ENCODE measurements at places on chromosomes 7 and 10. TPM values are rescaled to one million over a fixed set of nuclear protein-coding genes. Genes with fewer than 3 reads are reported as not detected.
A peak's percentile ranks its signal among the peaks of the same experiment; 100 is the strongest.

- no peaks in the 10 kb centered on the region for H3K27me3 ChIP-seq
- H3K36me3 ChIP-seq = no peaks in the 10 kb centered on the region
Measured at GRCh38 chr10:77011874-77012811, 625.5 kb downstream of the KCNMA1 start.

Gene DYNC1I1
- 11.0 TPM for total RNA-seq

GRCh38 chr10:104613406-104613805 is 27.7 kb upstream of the SORCS3 start:
- peak; percentile 26 for DNase-seq
- H3K27ac ChIP-seq = no peak overlapping the region
- H3K36me3 ChIP-seq = no peaks in the 10 kb centered on the region
- no peak overlapping the region for H3K4me3 ChIP-seq
- no peaks in the 10 kb centered on the region for H3K4me1 ChIP-seq

Gene DNAJC12
- 4.1 TPM for total RNA-seq

GRCh38 chr10:106978756-106979155 is 185.8 kb downstream of the SORCS1 start:
- no peak overlapping the region for H3K4me3 ChIP-seq
- no peaks in the 10 kb centered on the region for H3K36me3 ChIP-seq
- H3K4me1 ChIP-seq = peaks cover 24% of the 10 kb centered on the region
- no peak overlapping the region for H3K27ac ChIP-seq

- H3K27ac ChIP-seq = no peak overlapping the region
- H3K36me3 ChIP-seq = no peaks in the 10 kb centered on the region
- H3K4me1 ChIP-seq = no peaks in the 10 kb centered on the region
- peak; percentile 79 for DNase-seq
Measured at GRCh38 chr7:4270941-4271715, 411.0 kb upstream of the FOXK1 start.

DNA sequence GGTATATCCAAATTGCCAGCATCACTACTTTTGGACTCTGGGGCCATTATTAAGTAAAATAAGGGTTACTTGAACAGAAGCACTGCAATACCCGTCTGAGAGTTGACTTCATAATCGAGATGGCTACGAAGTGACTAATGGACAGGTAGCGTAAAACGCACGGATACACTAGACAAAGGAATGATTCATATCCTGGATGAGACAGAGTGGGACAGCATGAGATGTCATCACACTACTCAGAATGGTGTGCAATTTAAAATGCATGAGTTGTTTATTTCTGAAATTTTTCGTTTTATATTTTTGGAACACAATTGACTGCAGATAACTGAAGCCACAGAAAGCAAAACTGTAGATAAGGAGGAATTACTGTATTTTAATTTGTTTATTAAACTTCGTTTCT is 421.5 kb upstream of the LRGUK start:
- no peak overlapping the region for H3K4me3 ChIP-seq
- DNase-seq = no peak
- H3K27ac ChIP-seq = no peak overlapping the region
- no peaks in the 10 kb centered on the region for H3K27me3 ChIP-seq

Gene PHYHIPL
- 0.52 TPM for total RNA-seq

DNA sequence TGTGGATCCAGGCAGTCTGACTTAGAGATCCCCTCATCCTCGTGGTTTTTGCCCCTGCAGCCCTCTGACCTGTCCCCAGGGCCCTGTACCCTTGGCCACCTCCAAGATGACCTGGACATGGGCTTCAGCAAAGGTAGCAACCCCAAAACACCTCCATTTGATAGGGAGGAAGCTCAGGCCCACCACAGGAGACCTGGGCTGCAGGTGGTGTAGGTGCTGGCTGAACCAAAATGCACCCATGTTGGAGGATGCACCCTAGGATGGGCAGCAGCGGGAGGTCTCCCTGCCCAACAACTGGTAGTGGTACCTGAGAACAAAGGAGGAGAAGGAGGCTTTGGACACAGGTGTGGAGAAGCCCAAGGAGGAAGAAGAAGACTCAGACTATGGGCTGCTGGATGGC is 188.7 kb downstream of the ZNF716 start:
- DNase-seq = no peak
- H3K36me3 ChIP-seq = no peaks in the 10 kb centered on the region
- H3K27me3 ChIP-seq = no peaks in the 10 kb centered on the region
- H3K4me3 ChIP-seq = no peak overlapping the region
- H3K4me1 ChIP-seq = no peaks in the 10 kb centered on the region

DNA sequence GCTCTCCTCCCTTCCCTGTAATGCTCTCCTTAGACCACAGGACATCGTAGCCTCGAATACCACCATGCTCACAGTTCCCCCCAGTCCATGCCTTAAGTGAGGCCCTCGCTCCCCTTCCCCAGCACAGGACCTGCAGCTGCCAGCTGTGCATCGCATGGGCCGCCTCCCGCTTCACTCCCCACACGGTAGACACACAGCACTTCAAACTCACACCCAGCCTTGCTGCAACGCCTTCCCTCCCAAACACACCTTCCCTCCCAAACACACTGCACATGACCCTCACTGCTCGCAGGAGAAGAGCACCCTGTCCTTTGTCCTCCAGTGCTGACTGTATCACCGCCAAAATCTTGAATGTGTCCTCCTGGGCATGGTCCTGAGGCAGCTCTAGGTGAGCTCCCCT is 42.6 kb downstream of the COBL start:
- H3K4me3 ChIP-seq = no peak overlapping the region
- no peaks in the 10 kb centered on the region for H3K36me3 ChIP-seq

GRCh38 chr10:2280713-2281300 is 543.5 kb upstream of the ADARB2 start:
- no peaks in the 10 kb centered on the region for H3K4me1 ChIP-seq
- no peak overlapping the region for H3K4me3 ChIP-seq
- no peaks in the 10 kb centered on the region for H3K27me3 ChIP-seq
- no peak overlapping the region for H3K27ac ChIP-seq

GRCh38 chr10:127296696-127297095 is 100.3 kb upstream of the INSYN2A start:
- H3K4me1 ChIP-seq = no peaks in the 10 kb centered on the region
- H3K27me3 ChIP-seq = no peaks in the 10 kb centered on the region
- peaks cover 5% of the 10 kb centered on the region for H3K36me3 ChIP-seq
- DNase-seq = no peak
- H3K4me3 ChIP-seq = no peak overlapping the region
- H3K27ac ChIP-seq = no peak overlapping the region

Gene PDE6C
- not detected for total RNA-seq

Gene CCL24
- total RNA-seq = not detected

GRCh38 chr10:77012812-77013500 is 624.7 kb downstream of the KCNMA1 start:
- peak overlapping the region; percentile 60 for H3K27ac ChIP-seq
- no peaks in the 10 kb centered on the region for H3K27me3 ChIP-seq
- H3K4me1 ChIP-seq = peaks cover 25% of the 10 kb centered on the region

DNA sequence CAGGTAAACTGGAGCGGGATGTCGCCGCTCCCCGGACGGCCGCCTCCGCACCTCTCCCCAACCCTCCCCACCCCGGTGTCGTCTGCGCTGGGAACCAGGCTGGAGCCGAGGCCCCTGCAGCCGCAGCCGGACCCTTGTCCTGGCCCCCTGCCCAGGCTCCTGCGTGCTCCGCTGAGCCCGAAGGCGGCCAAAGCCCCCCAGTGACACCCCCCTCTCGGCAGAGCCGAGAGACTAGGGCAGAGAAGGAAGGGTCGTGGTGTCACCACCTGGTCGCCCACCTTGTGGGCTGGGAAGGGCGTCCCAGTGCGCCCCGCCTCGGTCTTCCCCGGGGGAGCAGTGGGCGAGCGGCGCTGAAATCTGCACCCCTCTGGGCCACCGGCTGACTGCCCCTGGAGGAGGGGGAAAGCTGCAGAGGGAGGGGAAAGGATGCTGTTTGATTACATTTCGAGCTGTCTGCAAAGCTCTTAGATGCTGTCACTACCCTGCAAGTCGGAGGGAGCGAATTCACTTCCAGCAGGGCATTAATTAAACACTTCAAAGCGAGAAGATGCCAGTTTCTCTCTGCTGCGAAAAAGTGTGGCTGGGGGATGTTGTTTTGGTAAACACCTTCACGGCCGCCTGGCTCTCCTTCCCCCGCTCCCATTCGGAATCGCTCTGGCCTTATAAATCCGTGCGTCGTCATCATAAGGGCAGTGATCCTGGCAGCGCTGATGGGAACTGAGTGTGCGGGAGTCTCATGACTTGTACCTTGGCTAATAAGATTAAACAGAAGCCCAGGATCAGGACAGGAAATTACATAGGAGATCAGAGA is 622 bp downstream of the DYNC1I1 start:
- no peaks in the 10 kb centered on the region for H3K4me1 ChIP-seq
- DNase-seq = no peak
- no peaks in the 10 kb centered on the region for H3K36me3 ChIP-seq
- H3K27me3 ChIP-seq = no peaks in the 10 kb centered on the region
- peak overlapping the region; percentile 70 for H3K4me3 ChIP-seq

- DNase-seq = no peak
- H3K27ac ChIP-seq = no peak overlapping the region
- H3K4me1 ChIP-seq = peaks cover 5% of the 10 kb centered on the region
- no peaks in the 10 kb centered on the region for H3K36me3 ChIP-seq
- no peak overlapping the region for H3K4me3 ChIP-seq
- H3K27me3 ChIP-seq = no peaks in the 10 kb centered on the region
Measured at GRCh38 chr10:28077889-28078288, 79.0 kb upstream of the ODAD2 start.

- peak overlapping the region; percentile 63 for H3K27ac ChIP-seq
- DNase-seq = no peak
- H3K4me1 ChIP-seq = peaks cover 60% of the 10 kb centered on the region
- no peak overlapping the region for H3K4me3 ChIP-seq
- H3K27me3 ChIP-seq = no peaks in the 10 kb centered on the region
- no peaks in the 10 kb centered on the region for H3K36me3 ChIP-seq
Measured at GRCh38 chr10:76459016-76459730, 1027.7 kb downstream of the LRMDA start.

- no peaks in the 10 kb centered on the region for H3K4me1 ChIP-seq
- no peaks in the 10 kb centered on the region for H3K27me3 ChIP-seq
- no peak for DNase-seq
- no peak overlapping the region for H3K27ac ChIP-seq
Measured at GRCh38 chr10:48478980-48479811, 125.7 kb downstream of the ARHGAP22 start.

DNA sequence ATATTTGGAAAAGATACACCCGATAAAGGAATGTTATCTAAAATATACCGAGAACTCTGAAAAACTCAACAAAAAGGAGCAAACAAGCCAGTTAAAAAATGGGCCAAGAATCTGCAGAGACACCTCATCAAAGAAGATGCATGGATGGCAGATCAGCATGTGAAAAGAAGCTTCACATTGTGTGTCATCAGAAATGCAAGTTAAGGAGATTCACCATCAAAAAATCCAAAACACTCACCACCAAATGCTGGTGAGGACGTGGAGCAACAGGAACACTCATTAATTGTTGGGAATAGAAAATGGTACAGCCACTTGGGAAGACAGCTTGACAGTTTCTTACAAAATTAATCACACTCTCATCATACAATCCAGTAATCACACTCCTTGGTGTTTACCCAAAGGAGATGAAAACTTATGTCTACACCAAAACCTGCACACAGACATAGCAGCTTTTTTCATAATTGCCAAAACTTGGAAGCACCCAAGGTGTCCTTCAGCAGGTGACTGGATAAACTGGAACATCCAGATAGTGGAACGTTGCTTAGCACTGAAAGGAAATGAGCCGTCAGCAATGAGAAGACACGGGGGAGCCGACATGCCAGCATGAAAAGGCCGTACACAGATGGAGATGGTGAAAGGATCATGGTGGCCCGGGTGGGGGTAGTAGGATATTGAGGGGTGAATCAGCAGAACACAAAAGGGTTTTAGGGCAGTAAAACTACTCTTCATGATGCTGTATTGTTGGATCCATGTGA is 27.9 kb upstream of the PWWP2B start:
- no peak for DNase-seq
- peaks cover 24% of the 10 kb centered on the region for H3K36me3 ChIP-seq
- no peaks in the 10 kb centered on the region for H3K4me1 ChIP-seq

Measured in esophagus muscularis mucosa (tissue), 4 donors.